Right atrium auricular region (tissue), 2 donors: ENCODE measurements at places on chromosomes 13 and 19. TPM values are rescaled to one million over a fixed set of nuclear protein-coding genes. Genes with fewer than 3 reads are reported as not detected.

DNA sequence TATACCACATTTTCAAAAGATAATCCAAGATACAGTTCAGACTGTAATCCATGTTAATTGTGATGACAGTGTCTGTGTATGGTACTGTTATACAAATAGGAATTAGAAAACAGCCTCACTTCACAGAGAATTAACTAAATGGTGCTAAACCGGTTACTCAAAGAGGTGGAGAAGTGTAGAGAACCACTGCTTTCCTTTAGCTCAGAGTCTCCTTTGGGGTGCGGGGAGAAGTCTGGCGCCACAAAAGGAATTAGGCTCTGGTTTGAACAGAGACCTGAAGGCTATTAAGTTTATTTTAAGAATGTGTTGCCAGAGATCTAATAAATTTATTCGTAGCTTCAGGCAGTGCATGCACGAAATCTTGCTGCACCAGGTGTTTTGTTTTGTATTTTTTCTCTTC lies 65.8 kb downstream of the FREM2 start:
- DNase-seq = no peak

DNA sequence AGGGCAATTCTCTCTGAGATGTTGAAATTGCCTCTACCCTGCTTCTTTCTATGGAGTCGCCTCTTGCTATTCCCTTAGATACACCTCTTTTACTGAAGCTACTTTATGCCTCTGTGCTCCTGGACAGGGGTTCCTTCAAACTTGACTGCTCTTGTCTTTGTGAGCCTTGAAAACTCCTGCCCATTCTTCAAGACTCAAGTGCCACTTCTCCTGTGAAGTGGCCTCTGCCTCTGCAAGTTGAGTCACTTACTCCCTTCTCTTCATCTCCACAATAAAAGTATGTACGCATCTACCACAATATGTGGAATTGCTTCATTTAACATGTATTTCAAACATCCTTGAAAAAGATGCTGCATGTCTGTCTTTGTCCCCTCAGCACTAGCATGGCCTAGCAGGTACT lies 66.0 kb upstream of the TPP2 start:
- DNase-seq = no peak

- DNase-seq = no peak
These were observed 95.3 kb upstream of the TEX29 start for GRCh38 chr13:111225166-111225565.

Gene IGFL4
- not detected for total RNA-seq

Gene SPRED3
- 0.56 TPM for total RNA-seq

DNA sequence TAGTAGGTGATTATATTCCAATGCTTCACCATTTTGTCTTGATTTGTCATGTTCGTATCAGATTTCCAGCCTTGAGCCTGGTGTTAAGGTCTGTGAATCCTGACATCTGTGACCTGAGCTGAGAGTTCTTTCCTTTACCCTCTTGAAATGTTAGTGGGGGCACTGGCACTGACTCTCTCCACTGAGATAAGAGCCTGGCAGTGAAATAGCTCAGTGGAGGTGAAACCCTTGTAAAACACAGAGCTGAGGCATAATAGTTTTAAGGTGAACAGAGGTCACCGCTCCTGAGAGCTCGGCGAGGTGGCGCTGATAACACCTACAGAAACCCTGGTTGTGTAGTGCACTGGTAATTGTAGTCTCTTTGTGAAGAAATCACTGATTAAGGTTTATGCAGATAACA lies 748.2 kb downstream of the DIAPH3 start:
- no peak for DNase-seq

Gene DIAPH3
- total RNA-seq = 1.1 TPM

GRCh38 chr13:27662738-27663470 lies 41.2 kb downstream of the POLR1D start:
- no peak for DNase-seq

Gene SAMD1
- total RNA-seq = 20.2 TPM

GRCh38 chr19:13022111-13022858 lies 27.0 kb downstream of the NFIX start:
- DNase-seq = no peak

Gene ZFR2
- not detected for total RNA-seq

GRCh38 chr19:11064831-11065303 lies 24.4 kb upstream of the LDLR start:
- no peak for DNase-seq

DNA sequence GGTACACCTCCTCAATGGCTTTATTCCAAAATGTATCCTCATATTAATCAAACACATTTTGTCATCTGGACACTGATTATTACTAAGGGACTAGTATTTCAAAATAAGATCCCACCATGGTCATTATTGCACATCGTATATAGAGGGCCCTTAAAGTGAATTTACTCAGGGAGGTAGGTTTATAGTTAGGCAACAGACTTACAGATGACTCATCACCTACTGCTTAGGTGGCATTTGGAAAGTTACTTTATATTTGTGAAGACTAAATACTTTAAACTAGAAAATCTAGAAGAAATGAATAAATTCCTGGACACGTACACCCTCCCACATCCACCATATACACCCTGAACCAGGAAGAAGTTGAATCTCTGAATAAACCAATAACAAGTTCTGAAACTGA lies 353.0 kb downstream of the KCTD12 start:
- DNase-seq = no peak

DNA sequence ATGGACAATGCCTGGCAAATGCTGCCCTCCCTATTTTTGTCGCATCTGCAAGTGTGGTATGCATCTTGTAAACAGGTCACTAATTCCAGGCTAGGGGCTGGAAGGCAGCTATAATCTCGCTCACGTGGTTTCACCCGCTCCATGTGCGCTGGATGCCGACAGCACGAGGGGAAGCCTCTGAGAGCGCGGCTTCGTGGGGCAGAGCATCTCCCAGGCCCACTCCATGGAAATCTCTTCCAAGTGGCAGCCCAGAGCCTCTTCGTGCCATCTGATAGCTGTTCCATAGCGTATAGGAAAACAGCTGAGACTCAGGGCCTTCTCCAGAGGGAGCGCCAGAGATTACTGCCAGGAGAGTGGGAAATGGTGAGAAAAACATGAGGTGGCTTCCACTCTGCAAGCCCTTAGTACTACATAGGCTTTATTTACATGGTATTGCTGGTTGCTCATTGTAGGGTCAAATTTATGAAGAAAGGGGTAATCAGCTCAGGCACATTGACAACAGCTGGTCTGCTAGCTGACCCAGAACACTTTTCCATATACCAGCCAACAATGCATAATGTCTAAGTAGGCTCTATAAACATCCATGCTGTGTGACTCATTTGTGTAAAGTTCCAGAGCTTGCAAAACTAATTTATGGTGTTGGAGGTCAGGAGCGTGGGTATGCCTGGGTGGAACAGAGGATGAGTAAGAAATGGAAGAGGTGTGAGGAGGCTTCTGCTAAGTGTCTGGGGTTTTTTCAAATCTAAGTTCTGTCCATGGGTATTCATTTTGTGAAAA lies 165.2 kb downstream of the SHISA2 start:
- no peak for DNase-seq

GRCh38 chr19:36460046-36460445 lies 29.3 kb downstream of the ZNF566 start:
- DNase-seq = no peak

Gene ZIM2
- total RNA-seq = not detected

GRCh38 chr13:29844441-29844840 lies 6.0 kb downstream of the UBL3 start:
- DNase-seq = no peak

Gene VMAC
- 4.1 TPM for total RNA-seq

DNA sequence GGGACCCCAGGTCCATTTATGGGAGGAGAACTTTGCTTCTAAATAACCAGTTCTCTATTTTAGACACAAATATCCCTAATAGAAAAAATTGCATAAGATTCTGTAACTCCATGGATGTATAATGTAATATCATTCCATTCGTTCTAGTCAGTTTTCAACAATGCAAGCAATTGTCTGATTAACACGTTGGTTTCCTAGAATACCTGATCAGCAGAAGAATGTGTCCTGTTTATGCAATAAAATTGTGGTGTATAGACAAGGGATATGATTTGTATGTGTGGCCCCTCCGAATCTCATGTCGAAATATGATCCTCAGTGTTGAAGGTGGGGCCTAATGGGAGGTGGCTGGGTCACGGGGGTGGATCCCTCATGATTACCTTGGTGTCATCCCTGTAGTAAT lies 62.1 kb downstream of the RUBCNL start:
- DNase-seq = no peak

DNA sequence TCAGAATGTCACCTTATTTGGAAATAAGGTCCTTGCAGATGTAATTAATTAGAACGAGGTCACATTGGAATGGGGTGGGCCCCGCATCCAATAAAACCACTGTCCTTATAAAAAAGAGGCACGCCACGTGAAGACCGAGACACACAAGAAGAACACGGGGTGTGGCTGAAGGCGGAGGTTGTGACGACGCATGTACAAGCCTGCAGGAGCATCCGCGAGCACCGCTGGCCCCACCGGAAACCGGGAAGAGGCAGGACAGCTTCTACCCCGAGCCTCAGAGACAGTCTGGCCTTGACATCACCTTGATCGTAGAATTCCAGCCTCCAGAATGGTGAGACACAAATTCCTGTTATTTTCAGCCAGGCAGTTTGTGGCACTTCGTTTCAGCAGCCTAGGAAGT lies 177.9 kb downstream of the COL4A1 start:
- peak; percentile 56 for DNase-seq

GRCh38 chr19:43765109-43765876 lies 10.5 kb upstream of the SMG9 start:
- DNase-seq = peak; percentile 93

- DNase-seq = no peak
These were observed 1.9 kb downstream of the GALP start for GRCh38 chr19:56177564-56178243.

- no peak for DNase-seq
These were observed 653.0 kb upstream of the GPC6 start for GRCh38 chr13:92573467-92574057.

GRCh38 chr13:83780227-83780626 lies 102.0 kb downstream of the SLITRK1 start:
- DNase-seq = no peak
